LHCN-M2 (cell line): ENCODE measurements at places on chromosomes 5 and 9. TPM values are rescaled to one million over a fixed set of nuclear protein-coding genes. Genes with fewer than 3 reads are reported as not detected.

DNA sequence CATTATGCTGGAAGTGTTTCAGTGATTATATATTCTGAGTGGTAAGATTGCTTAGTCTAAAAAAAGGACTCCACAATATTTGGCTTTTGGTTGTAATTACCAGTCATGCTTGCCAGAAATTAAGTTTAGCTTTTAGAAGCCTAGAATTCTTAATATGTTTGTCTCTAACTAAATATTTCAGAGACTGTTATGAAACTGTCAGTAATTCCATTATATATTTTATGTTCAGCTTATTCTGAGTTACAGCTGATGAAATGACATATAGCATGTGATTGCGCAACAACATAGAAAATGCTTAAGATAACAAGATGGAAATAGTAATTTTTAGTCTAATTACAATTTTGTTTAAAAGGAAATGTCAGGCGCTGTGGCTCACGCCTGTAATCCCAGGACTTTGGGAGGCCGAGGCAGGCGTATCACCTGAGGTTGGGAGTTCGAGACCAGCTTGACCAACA, 44.2 kb downstream of the KIAA1958 start:
- DNase-seq = no peak

DNA sequence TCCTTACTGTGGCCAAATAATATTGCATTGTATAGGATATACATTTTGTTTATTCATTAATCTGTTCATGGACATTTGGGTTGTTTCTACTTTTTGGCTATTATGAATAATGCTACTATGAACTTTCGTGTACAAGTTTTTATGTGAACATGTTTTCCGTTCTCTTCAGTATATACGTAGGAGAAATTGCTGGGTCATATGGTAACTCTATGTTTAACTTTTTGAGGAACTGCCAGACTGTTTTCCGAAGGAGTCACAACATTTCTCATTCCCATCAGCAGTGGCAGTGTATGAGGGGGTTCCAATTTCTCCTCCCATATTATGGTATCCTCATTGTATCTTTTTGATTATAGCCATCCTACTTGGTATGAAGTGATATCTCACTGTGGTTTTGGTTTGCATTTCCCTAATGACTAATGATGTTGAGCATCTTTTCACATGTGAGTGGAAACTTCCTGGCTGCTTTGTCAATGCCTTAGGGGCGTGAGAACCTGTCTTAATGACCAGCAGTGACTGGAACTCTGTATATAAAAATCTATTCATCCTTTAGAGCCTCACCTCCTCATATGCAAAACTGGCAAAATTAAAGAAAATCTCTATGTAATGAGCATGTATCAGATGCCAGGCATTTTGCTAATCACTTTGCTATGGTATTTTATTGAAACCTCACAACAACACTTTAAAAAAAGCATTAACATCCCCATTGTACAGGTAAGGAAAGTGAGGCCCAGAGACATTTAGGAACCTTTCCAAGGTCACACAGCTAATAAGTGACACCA, 47.8 kb upstream of the TGFBR1 start:
- peak; percentile 92 for DNase-seq

DNA sequence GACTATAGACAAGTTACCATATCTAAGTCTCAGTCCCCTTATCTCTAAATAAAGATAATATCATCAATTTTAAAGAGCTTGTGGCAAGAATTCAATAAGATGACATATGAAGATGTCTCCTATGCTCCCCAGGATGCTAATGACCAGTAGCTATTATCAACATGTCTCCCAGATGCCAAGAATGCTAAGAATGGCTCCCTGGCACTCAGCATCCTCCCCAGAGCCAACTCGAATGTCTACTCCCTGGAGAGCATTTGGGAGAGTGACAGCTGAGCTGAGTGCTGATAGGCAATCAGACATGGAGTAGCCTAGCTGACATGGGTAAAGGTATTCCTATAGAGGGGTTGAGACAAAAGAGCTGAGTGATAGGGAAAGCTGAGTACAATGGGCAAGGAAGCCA, 15.9 kb downstream of the P4HA2 start:
- DNase-seq = no peak

DNA sequence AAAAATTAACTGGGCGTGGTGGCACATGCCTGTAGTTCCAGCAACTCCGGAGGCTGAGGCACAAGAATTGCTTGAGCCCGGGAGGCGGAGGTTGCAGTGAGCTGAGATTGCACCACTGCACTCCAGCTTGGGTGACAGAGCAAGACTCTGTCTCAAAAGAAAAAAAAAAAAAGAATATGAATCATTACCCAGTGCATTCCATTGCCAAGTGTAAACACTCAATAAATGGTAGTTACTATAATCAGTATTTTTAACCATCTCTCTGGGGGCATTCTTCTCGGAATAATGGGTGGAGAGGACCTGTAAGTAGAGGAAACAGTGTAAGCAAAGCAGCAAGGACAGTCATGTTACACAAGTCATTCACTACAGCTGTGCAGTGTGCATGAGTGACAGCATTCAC, 13.8 kb upstream of the RANBP17 start:
- no peak for DNase-seq

GRCh38 chr5:67612961-67613360, 416.4 kb upstream of the CD180 start:
- no peak for DNase-seq

GRCh38 chr5:153793699-153794098, 245.0 kb downstream of the FAM114A2 start:
- peak; percentile 49 for DNase-seq

DNA sequence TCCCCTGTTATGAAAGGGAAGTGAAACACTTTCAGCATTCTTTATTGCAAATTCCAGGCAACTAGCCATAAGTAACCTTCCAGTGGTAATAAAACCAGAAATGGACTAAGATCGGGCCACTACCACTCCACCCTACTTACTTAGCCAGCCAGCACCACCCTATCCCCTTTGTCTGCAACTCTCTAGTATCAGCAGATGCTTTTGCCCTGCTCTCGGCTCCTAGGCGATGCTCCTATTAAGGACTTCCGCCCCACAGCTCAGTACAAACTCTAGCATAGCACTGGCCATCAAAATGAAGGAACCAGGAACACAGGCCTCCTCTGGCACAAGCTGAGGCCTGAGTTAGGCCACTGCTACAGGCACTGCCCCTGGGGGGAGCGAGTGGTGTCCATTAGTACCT, 81.2 kb downstream of the GLDC start:
- no peak for DNase-seq

DNA sequence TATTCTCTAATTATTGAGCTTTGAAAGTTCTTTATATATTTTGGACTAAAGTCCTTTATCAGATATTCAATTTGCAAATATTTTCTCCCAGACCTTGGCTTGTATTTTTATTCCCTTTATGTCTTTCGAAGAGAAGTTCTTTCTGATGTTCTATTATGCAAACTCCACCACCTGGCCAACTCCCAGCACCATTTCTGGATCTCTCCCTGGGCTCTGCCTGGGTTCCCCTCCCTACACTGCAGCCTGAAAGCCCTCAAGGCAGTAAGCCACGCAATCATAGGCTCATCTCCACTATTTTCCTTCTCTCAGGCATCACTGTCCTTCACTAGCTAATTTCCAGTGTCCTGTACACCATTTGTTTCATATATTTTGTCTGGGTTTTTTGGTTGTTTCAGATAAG, 76.1 kb downstream of the GRAMD2B start:
- no peak for DNase-seq

GRCh38 chr5:92330365-92330764, 947.2 kb upstream of the ARRDC3 start:
- DNase-seq = no peak

- DNase-seq = no peak
These were observed 308.8 kb upstream of the DMRT1 start for GRCh38 chr9:532707-533106.

DNA sequence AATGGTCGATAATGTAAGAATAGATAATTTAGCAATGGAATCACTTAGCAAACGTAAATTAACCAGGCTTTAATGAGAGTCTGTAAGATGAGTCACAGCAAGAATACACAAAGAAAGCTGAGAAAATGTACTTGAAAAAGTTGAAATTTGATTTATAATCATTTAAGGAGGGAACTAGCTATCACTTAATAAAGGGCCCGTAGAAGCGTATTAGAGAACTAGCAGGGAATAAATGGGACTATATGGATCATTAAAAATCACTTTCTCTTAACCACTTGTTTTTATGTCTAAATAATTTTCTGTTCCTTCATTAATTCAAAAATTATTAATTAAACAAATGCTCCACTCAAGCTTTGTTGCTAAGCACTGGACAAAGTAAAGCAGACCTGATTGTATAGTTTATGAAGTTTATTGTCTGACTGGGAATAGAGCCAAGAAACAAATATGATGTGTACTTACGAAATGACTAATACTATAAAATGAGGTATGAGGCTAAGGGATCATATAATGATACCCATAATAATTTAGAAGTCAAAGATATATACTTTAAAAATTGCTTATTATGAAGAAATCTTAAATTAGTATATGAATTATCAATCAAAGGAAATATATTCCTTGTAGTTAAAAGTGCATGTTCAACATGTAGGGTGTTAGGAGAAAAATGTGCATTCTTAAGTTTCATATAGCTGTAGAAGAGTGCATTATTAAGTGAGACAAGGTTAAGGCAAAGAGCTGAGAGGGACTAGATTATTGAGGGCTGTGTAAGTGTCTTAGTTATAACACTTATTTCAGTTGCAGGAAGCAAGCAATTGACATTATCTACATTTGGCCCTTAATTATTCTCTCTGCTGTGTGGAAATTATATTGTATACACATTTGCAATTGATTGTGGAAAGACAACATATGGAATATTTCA, 196.8 kb downstream of the PRDM9 start:
- DNase-seq = no peak

DNA sequence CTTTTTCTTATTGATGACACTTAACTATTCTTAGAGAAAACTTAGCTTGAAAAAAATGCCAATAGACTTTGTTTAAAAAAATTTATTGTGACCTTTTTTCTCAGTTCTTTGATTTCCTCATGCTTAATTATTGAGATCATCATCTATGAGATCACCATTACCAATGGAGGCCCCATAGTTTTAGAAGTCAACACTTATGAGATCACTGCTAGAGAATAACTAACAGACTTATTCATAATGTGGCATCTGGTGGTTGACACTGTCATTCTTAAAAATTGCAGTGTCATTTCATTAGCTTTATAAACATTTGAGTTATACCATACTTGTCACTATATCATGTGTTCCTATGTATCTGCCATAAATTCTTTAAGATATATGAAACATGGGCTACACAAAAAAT, 14.9 kb upstream of the FEM1C start:
- peak; percentile 65 for DNase-seq

- DNase-seq = no peak
These were observed at the start of gene GPR151 for GRCh38 chr5:146516151-146516475. Gene GPR151, minus strand, starts transcription at chr5:146516190. Its CDS starts 77 bp downstream, at chr5:146516113.

DNA sequence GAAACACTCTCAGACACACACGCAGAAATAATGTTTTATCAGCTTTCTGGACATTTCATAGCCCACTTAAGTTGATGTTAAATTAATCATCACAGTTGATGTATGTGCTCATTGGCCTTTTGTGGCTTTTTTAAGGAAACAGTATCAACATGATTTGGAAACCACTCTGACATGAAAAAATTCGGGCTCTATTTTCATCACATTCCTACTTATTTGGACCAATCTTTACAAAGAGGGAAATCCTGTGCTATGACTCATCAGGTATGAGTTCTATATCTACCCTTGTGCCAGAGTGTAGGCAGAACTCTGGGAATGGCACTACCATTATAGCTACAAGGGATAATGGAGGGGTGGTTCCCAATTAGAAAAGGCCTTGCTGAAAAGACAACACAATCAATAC, 388.4 kb upstream of the PTGER4 start:
- peak; percentile 54 for DNase-seq

GRCh38 chr9:114289106-114289505, 33.8 kb upstream of the ORM1 start:
- no peak for DNase-seq

DNA sequence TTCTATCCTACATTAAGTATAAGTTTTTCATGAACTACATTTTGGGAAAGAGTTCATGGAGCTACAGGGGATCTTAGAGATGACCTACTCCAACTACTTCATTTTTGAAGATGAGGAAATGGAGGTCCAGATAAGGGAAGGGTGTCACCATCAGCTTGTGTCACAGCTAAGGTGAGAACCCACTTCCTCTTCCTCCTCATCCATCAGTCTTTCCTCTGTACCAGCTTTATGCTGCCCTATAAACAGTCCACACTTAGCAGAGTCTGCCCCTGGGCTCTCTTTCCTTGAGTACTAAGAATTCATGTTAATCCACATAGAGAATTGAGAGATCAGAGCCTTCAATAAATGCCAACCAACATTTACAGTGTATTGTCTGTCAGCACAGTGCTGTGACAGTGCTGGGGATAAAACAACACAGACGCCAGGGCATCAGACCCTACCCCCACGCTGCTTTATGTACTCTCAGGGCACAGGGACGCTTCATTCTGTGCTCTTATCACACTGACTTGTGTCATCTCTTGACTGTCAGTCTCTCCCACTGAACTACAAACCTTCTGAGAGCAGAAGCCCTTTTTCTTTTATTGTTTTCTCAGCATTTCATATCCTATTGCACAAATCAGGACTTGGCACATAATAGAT, 22.1 kb downstream of the ADRB2 start:
- DNase-seq = no peak

DNA sequence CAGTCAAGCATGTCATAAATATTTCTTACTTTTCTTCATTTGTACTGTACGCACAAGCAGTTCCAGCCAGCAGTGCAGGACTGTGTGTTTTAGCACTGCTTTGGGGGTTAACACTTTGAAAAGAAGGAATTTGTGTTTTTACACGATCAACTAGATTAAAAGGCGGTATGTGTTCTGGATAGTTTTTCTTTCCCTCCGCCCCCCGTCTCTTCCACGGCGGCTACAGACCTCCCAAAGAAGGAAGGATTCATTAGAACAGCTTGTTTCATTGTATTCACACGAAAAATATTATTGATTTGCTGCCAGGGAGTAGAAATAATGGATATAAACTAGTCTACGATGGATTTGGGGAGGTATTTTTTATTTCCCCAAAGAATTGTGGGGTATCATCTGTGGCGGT, 336.8 kb upstream of the RFX3 start:
- no peak for DNase-seq

GRCh38 chr5:123176224-123176937, 87.3 kb downstream of the PRDM6 start:
- no peak for DNase-seq

GRCh38 chr5:56575821-56576220, 239.5 kb upstream of the MAP3K1 start:
- DNase-seq = no peak

GRCh38 chr5:79122973-79123372, 11.4 kb downstream of the BHMT start:
- no peak for DNase-seq

GRM6 gene
- not detected in 2 replicates for total RNA-seq

ELOVL7 gene
- total RNA-seq = not detected in 2 replicates

SPATA31E1 gene
- total RNA-seq = not detected in 2 replicates

C5orf58 gene
- not detected in 2 replicates for total RNA-seq

ZNF79 gene
- 8.4 and 9.6 TPM in 2 replicates for total RNA-seq

NMUR2 gene
- total RNA-seq = not detected in 2 replicates

FNBP1 gene
- 11.5 and 16.8 TPM in 2 replicates for total RNA-seq

DAB2 gene
- 25.0 and 39.7 TPM in 2 replicates for total RNA-seq

ANKRD20A1 gene
- not detected in 2 replicates for total RNA-seq

DNAH5 gene
- total RNA-seq = 0.75 and 1.3 TPM in 2 replicates

PCDHB10 gene
- total RNA-seq = 2.4 and 2.8 TPM in 2 replicates

DBH gene
- total RNA-seq = not detected in 2 replicates

RORB gene
- under 0.01 TPM in 1 of 2 replicates, not detected in the other for total RNA-seq

GRIA1 gene
- total RNA-seq = 7.4 and 10.0 TPM in 2 replicates

PPP3R2 gene
- not detected in 2 replicates for total RNA-seq

PCDHGA6 gene
- 0.77 and 0.98 TPM in 2 replicates for total RNA-seq
